PC-9 (cell line): ENCODE measurements at places on chromosomes 13 and 19. TPM values are rescaled to one million over a fixed set of nuclear protein-coding genes. Genes with fewer than 3 reads are reported as not detected.
A peak's percentile ranks its signal among the peaks of the same experiment; 100 is the strongest.

DNA sequence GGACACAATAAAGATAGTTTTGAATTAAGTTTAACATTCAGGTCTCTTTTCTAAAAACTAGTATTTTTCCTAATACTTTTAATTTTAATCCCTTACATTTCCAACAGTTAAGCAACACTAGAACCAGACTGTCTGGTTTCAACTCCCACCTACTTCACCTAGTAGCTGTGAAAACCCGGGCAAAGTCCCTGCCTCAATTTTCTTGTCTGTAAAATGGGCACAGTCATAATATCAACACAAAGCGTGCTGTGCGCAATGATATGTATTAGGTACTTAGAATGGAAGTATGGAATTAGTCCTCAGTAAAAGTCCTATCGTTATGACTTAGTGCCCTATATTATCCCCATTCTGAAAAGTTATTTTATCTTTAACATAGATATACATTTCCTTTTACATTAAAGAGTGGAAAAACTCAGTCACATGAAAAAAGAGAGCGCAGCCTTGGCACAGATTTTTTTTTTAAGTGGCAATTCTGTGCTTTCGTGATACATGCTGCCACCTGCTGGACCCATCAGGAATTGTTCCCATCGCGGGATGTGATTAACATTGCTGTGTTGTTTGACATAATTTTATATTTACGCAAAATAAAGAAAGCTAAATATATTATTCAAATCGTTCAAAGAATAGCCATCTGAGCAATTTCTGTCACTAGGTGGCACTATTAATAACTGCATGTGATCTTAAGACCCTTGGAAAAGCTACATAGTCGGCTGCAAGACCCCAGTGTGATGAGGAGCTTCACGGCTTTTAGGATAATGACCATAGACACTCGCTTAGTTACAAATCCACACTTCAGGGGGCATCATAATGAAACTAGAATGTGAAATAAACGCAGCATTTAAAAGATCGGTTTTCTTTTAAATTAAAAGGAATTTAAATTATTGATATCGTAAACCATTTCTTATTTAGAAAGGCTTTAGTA lies 59.9 kb downstream of the LIG4 start:
- DNase-seq, result peak; percentile 42

DNA sequence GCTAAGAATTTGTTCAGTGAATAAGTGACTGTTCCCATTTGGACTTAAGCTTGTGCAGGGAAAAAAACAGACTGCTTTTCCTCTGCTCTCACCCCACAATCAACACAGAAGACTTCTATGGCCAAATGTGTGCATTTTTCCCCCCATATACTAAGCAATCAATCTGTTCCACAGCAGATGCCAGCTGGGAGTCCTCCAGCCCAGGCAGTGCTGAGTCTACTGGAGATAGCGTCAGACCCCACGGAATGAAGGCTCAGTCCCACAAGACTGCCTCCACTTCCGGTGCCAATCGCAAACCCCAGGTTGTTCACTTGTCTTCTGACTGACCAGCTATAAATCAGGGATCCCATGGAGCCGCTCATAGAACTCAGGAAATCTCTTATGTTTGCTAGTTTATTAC lies 69.5 kb upstream of the ANKRD10 start:
- no peak for DNase-seq

GRCh38 chr19:51368366-51369282 lies at the start of gene CLDND2:
Gene CLDND2 (minus strand): TSS chr19:51369003. CDS start chr19:51368577, 426 bp downstream.
- peak; percentile 2 for DNase-seq

DNA sequence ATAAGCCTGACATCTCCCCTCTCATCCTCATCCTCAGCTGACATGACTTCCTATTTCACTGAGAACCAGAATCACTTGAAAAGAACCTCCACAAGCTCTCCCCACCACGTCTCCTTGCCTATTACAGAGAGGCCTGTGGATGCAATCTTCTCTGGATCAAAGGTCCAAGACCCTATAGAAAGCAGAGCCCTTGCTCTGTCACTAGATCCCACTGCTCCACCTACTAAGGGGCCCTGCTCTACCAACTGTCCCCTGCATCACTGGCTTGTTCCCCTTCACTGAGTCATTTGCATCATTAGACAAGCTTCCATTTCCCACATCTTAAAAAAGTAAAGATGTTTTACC lies 40.8 kb downstream of the RCBTB2 start:
- no peak for DNase-seq

OLFM2 gene
- 3.4 and 6.2 TPM in 2 replicates for total RNA-seq
